ENCODE measurements at places on chromosomes 5 and 9.

GRCh38 chr5:102760815-102761214 lies 5.7 kb downstream of the PAM start:
- DNase-seq: no peak

- no peak for DNase-seq
Measured at GRCh38 chr5:168602517-168602916, 23.3 kb upstream of the PANK3 start.

DNA sequence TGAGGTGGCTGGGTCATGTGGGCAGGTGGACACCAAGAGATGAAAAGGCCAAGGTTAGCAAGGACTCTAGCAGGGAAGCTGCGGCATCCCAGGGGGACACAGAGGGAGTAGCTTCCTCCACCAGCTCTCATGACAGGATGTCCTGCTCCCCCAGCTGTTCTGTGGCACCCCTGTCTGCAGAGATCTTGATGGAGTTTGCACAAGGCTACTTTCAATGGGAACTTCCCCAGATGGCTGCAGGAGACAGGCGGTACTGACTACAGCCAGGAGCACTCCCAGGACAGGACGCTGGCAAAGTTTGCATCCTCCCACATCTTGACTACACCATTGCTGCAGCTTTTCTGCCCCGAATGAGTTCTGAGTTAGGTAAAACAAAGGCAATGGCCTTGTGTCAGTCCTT lies 312.8 kb downstream of the TLE4 start:
- no peak for DNase-seq

DNA sequence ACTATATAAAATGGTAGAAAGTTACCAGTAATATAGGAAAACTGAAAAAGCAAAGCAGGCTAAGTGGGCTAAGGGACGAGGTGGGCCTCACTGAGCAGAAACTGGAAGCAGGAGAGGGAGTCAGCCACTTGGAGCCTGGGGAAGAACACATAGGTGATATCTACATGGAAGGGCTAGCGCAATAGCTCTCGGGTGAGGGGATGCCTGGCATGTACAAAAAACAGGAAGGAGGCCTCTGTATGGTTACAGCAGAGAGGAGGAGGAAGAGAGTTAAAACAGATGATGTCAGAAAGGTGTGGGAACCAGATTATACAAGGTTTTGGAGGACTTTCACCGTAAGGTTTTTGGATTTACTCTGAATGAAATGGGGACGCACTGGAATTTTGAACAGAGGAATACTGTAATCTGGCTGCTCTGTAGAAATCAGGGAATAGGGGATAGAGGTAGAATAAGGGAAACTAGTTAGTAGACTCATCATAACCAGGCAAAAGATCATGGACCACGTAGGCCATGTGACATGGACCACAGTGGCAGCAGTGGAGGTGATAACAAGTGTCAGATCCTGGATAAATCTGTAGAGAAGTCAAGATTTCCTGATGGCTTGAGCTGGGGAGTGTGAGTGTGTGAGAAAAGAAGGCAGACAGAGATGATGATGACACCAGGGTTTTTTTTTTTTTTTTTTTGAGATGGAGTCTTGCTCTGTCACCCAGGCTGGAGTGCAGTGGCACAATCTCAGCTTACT lies 52.5 kb downstream of the FNBP1 start:
- DNase-seq: no peak

- DNase-seq: no peak
Measured at GRCh38 chr9:127927988-127928675, 2.4 kb downstream of the PIP5KL1 start.

DNA sequence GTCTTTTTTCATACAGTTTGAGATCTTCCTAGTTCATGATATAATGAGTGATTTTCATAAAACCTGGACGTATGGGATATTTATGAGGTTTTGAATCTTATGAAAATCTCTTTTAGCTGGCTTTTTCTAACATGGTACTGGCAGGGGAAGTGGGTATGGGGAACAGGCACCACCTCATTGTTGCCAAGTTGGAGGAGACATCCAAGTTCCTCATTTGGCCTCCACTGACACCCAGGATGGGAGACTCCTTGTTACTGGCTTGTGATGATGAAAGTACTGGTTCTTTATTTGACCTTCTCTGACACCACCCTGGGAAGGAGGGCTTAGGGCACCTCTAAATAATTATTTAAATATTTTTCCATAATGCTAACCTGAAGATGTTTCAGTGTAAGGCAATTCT lies 4.0 kb upstream of the TNPO1 start:
- no peak for DNase-seq
